ENCODE measurements at places on chromosomes 1 and 21.
A peak's percentile ranks its signal among the peaks of the same experiment; 100 is the strongest.

DNA sequence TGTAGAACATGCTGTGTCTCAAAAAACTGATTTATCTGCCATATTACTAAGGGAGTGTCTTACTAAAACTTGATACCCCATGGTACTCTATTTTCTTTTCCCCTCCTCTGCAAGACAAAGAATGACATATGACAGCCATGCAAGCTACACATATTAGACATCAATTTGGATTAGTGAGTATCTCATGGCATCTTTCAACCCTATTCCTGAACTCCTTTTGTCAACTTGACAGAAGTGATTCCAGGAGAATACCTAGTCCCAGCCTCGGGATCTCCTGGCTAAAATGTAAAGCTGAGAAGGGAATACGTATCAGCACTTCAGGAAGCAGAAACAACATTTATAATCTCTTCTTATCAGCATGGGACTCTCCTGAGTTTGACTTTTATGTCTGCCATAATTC is 43.7 kb downstream of the ADGRL2 start:
- DNase-seq, result no peak

GRCh38 chr1:1281533-1282321 is 1.5 kb downstream of the SCNN1D start:
- DNase-seq, result peak; percentile 61

- no peak for DNase-seq
These were observed 2.0 kb downstream of the INAVA start for GRCh38 chr1:200896531-200897196.

DNA sequence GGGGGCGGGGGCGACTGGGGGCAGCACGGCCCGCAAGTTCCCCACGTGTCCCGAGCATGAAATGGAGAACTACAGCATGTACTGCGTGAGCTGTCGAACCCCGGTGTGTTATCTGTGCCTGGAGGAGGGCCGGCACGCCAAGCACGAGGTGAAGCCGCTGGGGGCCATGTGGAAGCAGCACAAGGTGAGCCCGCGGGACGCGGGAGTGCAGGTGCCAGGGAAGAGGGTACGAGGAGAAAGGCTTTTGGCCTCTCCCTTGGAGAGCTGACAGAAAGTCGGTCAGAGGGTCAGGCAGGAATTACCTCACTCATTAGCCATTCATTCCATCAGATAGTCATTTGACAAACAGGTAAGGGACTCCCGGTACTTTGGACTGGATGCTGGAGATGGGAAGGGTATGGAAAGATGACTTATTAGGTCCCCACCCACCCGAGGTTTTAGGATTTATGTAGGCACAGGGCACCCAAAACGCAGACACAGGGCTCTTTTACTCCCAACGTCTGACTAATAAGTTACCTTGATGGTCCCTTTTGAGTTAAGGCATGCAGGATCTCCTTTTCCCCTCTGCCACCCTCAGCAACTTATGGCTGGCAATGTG is 2.1 kb downstream of the TRIM67 start:
- no peak for DNase-seq

DNA sequence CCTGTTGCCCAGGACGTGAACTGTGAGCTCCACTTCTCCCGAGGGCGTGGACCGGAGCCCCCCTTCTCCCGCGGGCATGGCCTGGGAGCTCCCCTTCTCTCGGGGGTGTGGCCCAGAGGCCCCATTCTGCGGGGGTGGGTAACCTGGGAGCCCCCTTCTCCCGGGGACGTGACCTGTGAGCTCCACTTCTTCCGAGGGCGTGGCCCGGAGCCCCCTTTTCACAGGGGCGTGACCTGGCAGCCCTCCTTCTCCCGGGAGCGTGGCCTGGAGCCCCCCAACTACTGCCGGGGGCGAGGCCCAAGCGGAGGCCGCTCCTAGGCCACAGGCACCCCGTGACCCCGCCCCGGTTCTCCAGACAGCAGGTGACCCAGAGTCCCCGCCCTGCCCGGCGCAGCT is 320 bp downstream of the C1orf174 start:
- peak; percentile 53 for DNase-seq

- DNase-seq, result no peak
These were observed 593.8 kb downstream of the MATN1 start for GRCh38 chr1:30129421-30130055.

GRCh38 chr21:28714777-28715464 is 277.8 kb downstream of the LTN1 start:
- no peak for DNase-seq

- no peak for DNase-seq
These were observed 32.5 kb downstream of the DHRS3 start for GRCh38 chr1:12585536-12585935.

DNA sequence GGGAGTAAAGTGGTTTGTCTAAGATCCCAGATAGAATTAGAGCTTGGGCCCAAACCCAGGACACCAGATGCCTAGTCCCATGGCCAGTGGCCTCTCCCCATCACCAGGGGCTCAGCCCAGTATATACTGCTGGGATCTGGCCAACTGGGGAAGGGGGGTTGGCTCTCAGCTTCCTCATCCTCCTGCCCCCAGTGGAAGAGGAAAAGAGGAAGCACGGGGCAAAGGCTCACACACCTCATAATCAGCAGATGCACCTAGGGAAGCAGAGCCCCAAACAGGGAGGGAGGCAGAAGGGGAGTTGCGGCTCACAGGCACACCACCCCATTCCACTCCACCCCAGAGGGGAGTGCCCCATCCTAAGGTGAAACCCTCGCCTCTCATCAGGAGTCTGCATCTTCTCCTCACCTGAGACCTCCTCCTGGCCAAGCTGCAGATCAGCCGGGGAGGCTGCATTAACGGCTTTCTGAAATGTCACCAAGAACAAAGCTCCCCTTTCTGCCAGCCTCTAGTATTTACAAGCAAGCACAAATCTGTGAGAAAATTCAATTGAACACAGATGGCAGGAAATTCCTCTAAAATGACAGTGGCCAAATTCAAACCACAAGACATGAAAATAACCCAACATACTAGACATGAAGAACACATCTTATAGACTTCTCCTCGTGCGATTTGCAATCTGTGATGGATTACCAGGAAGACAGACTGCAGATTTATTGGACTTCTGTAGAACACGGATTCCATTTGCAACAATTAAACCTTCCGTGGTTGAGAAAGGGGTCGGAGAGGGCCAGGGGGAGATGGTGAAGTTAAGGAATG is 82.8 kb downstream of the GLIS1 start:
- no peak for DNase-seq

- no peak for DNase-seq
These were observed 3.0 kb downstream of the CDK11A start for GRCh38 chr1:1721201-1721600.

DNA sequence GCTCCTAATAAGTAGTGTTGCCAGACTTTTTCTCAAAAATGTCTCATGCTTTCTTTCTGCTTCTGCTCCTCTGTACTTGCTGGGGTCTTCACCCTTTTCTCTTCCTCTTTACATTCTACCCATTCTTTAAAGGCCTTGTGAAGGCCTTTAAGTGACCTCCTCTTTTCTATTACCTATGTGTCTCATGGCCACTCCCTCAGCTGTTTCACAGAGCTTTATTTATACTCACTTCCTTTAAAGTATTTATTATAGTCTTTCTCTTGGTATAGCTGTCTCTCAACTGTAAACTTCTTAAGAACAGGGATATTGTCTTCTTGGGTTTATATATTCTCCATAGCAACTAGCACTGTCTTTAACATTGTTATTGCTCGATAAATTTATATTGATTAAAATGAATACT is 792 bp downstream of the GOLPH3L start:
- no peak for DNase-seq

DNA sequence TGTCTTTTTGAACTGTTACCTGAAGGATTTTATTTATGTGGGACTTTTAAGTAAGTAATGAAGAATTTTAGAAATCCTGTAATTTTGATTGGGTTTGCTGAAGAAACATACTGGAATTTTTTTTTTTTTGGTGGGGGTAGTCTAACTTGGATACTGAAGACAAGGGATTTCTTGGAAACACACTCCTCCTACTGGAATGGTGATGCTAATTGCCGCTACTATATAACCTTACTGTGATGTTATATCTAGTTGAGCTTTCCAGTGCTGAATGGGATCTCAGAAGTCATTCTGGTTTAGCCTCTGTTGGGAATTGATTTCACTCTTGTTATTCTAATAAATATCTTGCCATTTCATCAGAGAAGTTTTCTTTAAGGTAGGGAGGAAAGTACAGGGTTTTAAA is 8.4 kb downstream of the PPP2R5A start:
- DNase-seq, result no peak

GRCh38 chr1:30684881-30685795 is 38.2 kb downstream of the MATN1 start:
- DNase-seq, result peak; percentile 35

GRCh38 chr1:1294250-1294890 is 13.4 kb downstream of the ACAP3 start:
- DNase-seq, result no peak

DNA sequence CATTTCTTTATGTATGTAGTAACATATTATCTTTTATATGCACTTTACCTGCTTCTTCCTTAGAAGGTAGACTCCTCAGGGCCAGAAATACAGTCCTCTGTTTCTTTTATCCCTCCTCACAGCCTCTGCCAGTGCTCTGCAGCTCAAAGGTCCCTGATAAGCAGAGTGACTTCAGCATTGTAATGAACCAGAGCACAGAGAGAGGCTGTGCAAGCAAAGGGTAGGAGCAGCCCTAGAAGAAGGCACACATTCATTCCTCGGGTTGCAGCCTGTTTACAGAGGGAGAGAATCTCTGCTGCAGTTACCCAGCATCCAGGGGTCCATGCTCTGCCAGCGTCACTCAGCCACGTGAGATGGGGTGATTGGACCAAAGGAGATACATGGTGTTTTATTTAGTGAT is 101.1 kb downstream of the RHOU start:
- no peak for DNase-seq

- DNase-seq, result no peak
These were observed 10.5 kb downstream of the C1orf198 start for GRCh38 chr1:230857822-230858221.

GRCh38 chr1:110094931-110095654 is 17.1 kb upstream of the UBL4B start:
- no peak for DNase-seq

DNA sequence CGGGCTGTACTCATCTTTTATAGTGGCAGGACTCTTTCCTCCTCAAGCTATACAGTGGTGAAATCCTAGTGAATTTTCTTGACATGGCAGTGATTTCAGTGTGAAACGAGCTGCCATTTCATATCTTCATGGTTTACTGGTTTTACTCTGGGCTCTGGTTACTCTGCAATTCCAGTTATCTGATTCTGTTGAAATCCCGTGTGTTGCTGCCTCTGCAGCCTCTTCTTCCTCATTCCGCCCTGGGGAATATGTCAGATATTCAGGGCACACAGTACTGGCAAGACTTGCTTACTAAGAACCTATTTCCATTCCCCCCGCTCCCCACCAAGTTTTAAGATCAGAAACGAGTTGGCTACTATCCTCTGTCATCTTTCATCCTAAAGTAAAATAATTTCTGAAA is 7.9 kb upstream of the OR2B11 start:
- DNase-seq, result no peak

DNA sequence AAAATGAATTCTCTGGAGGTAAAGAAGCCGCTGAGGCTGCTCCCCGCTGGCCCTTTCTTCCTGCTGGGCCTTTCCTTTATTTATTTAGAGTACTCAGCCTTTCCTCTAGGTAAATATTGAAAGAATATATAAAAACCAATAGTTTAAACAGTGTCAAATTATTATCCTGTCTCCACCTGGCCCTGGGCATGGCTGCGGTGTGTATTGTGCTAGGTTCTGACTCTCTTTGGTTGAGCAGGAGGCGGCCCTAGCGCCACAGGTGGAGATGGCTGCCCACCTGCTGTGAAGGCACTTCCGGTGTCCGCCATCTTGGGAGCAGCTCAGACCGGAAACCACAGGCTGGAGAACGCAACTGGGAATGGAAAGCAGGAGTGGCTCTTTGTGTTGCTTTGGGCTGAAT is 29.0 kb upstream of the CLDN14 start:
- DNase-seq, result no peak
